ENCODE measurements at places on chromosomes 4 and X. TPM values are rescaled to one million over a fixed set of nuclear protein-coding genes. Genes with fewer than 3 reads are reported as not detected.

SPANXN4 gene
- not detected for total RNA-seq

NAT8L gene
- total RNA-seq = 1.7 TPM

TLR6 gene
- 8.3 TPM for total RNA-seq

- DNase-seq = no peak
These were observed 48.3 kb downstream of the SEL1L3 start for GRCh38 chr4:25814301-25815136.

- no peak for DNase-seq
These were observed 255.8 kb upstream of the GPRIN3 start for GRCh38 chr4:89563431-89563830.

GRCh38 chrX:34299451-34299967 is 167.4 kb upstream of the FAM47A start:
- no peak for DNase-seq

- DNase-seq = no peak
These were observed 247.8 kb downstream of the GRID2 start for GRCh38 chr4:92551616-92552015.

DNA sequence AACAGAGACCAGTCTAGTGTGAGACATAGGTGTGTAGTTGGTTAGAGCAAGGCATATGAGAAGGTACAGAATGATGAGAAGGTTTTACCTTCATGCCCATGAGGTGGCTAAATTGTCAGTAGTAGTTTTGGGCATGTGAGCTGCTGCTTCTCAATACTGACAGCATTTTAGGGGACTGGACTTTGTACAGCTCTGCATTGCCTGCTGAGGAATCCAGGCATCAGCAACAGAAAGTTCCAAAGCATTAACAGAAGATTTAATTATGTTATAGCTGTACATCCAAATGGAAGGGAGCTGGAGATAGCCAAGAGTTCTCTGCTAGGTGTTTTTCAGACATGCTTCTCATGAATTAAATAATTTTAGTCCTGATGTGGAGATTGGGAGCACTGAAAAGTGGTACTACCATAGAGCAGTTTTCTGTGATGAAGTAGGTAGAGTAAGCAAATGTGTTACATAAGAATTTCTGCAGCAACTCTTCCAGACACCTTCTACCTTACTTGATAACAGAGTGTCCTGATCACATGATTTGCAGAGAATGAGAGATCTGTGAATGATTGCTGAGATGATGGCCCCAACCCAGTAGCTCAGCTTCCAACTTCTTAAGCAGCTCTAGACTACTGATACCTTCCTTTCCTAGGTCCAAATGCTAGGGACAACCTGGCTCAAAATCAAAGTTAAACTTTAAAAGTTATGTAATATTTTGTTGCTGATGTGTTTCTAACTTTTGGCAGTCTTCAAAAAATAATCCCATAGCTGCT is 30.4 kb downstream of the FNIP2 start:
- no peak for DNase-seq

GRCh38 chr4:138967313-138967712 is 48.3 kb upstream of the NOCT start:
- no peak for DNase-seq

DNA sequence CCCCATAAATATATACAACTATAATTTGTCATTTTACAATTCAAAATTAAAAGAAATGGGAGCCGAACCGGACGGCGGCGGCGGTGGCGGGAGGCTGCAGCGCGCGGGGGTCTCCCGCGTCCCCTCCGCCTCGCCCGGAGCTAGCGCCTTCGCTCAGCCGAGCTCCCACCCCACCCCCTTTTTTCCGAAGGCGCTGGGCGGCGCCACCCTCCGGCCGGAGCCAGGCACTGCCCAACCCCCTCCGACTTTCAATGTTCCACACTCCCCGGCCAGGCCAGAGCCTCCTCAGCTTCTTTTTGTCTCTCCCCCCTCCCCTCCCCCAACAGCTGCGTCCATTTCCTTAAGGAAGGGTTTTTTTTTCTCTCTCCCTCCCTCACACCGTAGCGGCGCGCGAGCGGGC is 214.1 kb upstream of the GEMIN8 start:
- no peak for DNase-seq

- DNase-seq = no peak
These were observed 91.2 kb downstream of the HUWE1 start for GRCh38 chrX:53595266-53595810.

DNA sequence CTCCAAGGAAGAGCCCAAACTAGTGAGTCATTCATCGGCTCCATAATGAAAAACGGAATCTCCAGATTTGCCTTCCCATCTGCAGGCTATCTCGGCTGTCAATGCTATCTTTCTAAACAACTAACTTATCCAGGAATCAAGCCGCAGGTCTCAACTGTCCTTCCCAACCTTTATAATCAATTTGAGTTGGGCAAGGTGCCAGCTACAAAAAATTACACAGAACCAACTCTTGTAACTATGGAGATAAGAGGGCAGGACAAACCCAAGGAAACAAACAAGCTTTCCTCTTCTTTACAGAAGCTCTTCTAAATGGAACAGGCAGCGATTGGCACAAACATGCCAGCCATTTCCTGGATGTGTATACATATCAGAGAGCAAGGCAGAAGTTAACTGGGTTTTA is 61.2 kb upstream of the RAI2 start:
- no peak for DNase-seq

GRCh38 chr4:38069271-38069760 is 109.1 kb downstream of the PTTG2 start:
- DNase-seq = peak; percentile 49

DNA sequence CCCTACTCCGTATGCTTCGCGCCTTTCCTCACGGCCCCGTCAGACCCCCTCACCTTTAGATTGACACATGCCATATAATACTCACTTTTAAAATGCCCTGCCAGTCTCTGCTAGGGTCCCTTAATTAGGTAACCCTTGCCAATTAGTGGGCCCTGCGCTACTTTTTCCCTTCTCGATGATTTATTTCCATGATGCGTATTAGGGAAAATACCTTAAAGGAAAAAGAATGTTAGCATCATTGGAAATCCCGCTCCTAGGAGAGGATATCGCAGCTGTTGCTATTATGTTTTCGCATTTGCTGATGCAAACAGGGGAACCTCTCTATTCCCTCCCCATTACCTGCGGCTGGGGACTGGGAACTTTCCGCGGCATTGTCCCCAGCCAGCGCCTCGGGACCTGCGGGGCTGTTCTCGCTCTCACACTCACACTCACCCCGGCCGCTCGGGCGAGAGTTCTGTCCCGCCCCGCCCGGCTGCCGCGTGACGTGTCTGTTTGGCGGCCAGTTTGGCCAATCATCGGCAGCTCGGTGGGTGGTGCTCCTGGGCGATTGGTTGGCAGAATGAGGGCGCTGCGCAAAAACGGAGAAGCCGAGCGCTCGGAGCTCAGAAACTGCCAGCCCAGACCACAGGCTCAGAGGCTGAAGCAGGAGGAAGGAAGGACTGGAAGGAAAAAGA is at the start of gene PCDH10:
Gene PCDH10 (plus strand): TSS at position 605 of the 674 bp plus-strand sequence. CDS start 847 bp downstream, outside the sequence.
- DNase-seq = peak; percentile 94

All from vagina (tissue), 2 donors.